ENCODE measurements at places on chromosomes 3 and 15.

DNA sequence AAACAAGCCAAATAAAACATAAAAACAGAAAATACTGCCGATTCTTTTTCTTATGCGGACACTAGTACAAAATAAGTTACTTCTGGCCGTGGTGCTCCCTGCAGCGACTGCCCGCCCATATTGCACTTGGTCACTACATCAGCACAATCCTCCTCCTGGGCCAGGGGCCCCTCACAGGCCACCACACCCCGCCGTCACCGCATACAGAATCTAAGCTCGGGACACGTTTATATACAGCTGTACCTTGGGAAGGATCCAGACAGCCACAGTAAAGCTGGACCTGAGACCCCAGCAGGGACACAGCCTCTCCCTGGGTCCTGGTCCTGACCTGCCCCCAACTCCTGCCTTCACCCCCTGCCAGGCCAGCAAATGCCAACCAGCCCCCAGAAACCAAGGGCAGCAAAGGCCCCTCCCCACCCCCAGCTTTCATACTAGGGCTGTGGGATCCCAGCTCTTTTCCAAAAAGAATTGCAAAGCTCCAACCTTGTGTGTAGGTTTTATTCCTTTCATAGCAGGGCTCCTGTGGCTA lies 12.9 kb upstream of the DNAJB8 start:
- no peak for DNase-seq

- peak; percentile 55 for DNase-seq
Measured at GRCh38 chr3:104521606-104522336, 844.9 kb upstream of the ALCAM start.

DNA sequence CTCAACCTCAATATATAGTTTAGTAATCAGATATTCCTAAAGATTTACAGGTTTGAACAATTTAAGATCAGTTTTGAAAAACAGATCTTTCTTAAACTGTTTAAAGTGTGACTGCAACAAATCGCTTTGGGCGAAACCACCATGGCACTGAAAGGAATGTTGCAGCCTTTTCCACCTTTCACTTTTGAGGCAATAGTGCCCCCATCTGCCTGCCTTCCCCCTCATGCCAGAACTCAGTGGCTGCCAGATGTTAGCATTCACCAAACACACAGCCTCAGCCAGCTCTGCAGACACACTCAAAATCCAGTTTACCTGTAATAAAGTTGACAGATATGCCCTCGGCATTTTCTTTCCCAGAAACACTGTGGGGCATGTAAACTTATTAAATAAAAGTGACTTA lies 3.3 kb downstream of the LYSMD4 start:
- no peak for DNase-seq

GRCh38 chr3:15305359-15305844 lies 27.0 kb downstream of the SH3BP5 start:
- DNase-seq: no peak

GRCh38 chr15:94023531-94023930 lies 207.8 kb upstream of the MCTP2 start:
- no peak for DNase-seq

DNA sequence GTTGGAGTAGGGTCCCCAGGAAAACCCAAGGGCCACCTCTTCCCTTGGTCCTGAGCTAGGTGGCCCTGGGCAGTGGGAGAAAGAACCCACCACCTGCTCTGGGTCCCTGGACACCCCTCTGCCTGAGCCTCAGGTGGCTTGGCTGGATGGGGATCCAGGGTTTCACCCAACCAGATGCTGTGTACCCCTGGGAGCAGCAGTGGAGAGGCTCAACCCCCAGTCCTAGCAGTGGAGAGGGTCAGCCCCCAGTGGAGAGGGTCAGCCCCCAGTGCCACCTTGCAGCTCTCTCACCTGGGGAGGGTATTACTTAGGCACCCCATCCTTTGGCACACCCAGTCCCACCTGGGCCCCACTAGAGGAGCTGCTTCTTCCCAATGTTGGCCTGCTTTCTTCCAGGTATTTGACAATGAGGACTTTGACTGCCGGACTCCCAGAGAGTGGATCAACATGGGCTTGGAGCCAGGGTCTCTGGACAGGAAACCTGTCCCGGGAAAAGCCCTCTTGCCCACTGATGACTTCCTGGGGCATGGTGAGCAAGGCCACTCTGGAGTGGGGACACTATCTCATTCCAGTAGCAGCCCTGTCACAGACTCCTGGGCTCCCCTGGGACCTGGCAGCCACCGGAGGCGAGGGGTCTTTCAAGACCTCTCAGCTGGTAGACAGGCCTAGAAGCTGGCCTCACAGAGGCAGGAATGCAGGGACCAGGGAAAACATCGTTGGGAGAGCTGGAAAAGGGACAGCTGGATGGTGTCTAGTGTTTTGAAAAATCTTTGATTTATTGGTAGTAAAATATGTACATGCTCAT lies 11.6 kb downstream of the DNAH1 start:
- DNase-seq: no peak

DNA sequence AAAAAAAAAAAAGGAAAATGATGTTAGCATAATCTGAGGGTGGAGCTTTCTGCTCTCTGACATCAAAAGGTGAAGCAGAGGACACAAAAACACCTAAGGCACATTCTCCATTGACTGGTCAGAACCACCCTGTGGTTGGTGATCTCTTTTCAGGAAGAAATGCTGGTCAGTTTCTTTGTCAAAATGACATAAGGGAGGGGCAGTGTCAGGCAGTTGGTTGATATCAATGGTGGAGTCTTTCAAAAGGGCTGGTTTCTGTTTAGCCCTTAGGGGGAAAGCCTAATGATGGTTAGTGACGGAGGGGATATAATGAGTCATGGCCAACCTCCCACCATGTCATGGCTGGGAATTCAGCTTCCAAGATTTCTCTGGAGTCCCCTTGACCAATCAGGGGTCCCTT lies 185.9 kb upstream of the GBE1 start:
- no peak for DNase-seq

GRCh38 chr3:21446027-21446426 lies 305.0 kb downstream of the ZNF385D start:
- no peak for DNase-seq

DNA sequence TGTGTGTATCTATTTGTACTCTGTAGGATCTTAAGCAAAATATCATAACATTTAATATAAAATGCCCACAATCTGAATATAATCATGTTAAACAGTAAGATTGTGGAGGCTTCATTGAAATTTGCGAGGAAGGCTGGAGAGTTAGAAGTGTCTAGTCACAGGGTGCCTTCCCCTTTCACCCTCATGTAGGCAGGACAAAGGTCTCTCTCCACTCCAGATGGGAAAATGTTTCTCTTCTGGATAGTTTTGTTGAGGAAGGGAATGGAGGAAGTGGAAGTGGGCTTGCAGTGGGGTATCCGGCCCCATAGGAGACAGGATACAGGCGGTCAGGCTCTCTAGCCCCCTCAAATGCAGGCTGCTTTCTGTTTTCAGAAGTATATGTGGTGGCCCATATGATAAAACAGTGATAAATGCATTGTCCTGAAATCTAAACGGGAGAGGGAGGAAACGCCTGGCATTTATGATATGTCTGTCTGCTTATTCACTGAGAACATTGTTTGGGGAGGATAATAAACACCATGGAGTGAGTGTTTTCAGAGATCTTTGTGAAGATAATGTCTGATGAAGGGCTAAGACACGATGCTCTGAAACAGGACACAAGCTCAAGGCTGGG lies 13.3 kb upstream of the MYZAP start:
- no peak for DNase-seq

DNA sequence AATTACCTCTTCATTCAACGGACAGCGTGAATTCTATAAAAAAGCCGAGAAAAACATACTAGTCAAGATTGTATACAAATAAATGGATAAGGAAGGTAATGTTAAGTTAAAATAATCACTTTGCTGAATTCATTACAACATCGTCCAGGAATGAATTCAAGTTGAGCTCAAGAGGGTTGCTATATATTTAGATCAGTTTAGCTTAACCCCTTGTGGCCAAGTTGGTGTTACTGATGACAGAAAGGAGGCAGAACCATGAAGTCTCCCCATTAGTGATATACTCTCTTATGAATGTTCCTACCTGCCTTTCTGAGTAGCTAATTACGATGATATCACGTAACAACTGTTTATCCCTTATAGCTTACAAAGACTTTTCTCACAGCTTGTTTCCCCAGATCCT lies 34.9 kb downstream of the UBR1 start:
- DNase-seq: no peak

- DNase-seq: no peak
Measured at GRCh38 chr3:45553469-45553974, 41.0 kb upstream of the LIMD1 start.

GRCh38 chr3:188362405-188362831 lies 208.5 kb downstream of the LPP start:
- DNase-seq: no peak

DNA sequence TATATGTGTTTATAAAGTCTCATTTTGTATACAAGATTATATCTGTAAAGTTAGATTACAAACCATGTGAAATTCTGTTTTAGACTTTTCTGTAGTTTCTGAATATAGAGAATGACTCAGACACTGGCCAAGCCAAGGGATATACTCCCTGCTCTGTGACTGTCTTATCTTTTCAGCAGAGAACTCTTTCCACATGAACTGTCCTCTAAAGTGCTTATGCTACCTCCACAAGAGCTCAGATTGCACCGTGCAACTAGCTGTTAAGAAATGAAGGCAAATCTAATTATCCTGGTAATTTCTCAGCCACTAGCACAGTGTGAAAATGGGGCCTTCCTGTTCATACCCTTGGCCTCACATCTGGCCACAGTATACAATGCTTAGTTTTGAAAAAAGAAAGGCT lies 44.3 kb upstream of the CPNE4 start:
- no peak for DNase-seq

- peak; percentile 82 for DNase-seq
Measured at GRCh38 chr15:69758810-69759790, 306.5 kb downstream of the RPLP1 start.

- no peak for DNase-seq
Measured at GRCh38 chr3:123518892-123519485, 65.9 kb downstream of the HACD2 start.

Data from SIG-M5 (cell line).